ENCODE measurements at places on chromosomes 7 and 10. TPM values are rescaled to one million over a fixed set of nuclear protein-coding genes. Genes with fewer than 3 reads are reported as not detected.

DNA sequence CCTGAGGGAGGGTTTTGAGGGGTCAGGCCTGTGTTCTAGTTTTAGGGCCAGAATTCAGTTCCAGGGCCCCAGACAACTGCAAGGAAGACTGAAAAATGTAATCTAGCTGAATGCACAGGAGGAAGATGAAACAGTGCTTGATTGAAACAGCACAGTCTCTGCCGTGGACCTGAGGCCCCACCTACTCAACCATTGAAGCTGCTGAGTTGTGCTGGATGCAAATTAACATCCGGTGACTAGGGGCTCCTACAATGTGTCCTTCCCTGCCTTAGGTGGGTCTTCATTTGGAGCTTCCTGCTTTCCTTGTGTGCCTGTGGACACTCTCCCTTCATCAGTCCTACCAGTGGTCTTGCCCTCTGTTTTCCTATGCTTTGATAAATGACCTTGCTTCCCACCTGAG lies 5.7 kb downstream of the GLRX3 start:
- H3K36me3 ChIP-seq, result peaks cover 13% of the 10 kb centered on the region
- H3K4me3 ChIP-seq, result no peak overlapping the region
- H3K4me1 ChIP-seq, result peaks cover 16% of the 10 kb centered on the region
- H3K27me3 ChIP-seq, result no peaks in the 10 kb centered on the region

Gene TMEM184A
- 8.6 TPM for total RNA-seq

Gene PTN
- total RNA-seq, result 3.1 TPM

GRCh38 chr10:119104654-119105015 lies 722 bp downstream of the DENND10 start:
- H3K27ac ChIP-seq, result peak overlapping the region; percentile 49
- H3K36me3 ChIP-seq, result peaks cover 6% of the 10 kb centered on the region
- DNase-seq, result peak; percentile 18
- peaks cover 3% of the 10 kb centered on the region for H3K4me1 ChIP-seq
- H3K4me3 ChIP-seq, result peak overlapping the region; percentile 78

GRCh38 chr10:48819783-48820182 lies 119.9 kb downstream of the LRRC18 start:
- H3K4me1 ChIP-seq, result no peaks in the 10 kb centered on the region
- no peak for DNase-seq
- H3K27me3 ChIP-seq, result peaks cover 6% of the 10 kb centered on the region
- no peak overlapping the region for H3K4me3 ChIP-seq
- no peak overlapping the region for H3K27ac ChIP-seq

DNA sequence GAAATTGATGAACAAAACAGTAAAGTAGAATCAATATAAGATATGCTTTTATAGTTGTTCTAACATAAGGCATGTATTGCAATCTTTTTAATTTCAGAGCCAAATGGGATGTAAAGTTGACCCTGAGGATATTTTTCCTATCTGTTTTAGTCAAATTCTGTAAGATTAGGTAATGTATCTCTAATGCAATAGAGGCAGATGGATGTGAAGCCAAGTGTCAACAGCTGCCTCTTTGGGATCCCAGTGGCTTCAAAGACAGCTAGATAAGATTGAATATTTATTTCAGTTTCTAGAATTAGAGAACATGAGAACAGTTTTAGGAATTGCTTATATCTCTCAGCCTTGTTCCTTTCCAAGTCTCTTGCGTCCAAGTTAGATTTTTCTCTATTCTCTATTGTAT lies 208.3 kb downstream of the DNAJB9 start:
- no peak for DNase-seq
- peaks cover 3% of the 10 kb centered on the region for H3K27me3 ChIP-seq
- no peak overlapping the region for H3K27ac ChIP-seq
- no peak overlapping the region for H3K4me3 ChIP-seq
- H3K36me3 ChIP-seq, result no peaks in the 10 kb centered on the region
- H3K4me1 ChIP-seq, result no peaks in the 10 kb centered on the region

DNA sequence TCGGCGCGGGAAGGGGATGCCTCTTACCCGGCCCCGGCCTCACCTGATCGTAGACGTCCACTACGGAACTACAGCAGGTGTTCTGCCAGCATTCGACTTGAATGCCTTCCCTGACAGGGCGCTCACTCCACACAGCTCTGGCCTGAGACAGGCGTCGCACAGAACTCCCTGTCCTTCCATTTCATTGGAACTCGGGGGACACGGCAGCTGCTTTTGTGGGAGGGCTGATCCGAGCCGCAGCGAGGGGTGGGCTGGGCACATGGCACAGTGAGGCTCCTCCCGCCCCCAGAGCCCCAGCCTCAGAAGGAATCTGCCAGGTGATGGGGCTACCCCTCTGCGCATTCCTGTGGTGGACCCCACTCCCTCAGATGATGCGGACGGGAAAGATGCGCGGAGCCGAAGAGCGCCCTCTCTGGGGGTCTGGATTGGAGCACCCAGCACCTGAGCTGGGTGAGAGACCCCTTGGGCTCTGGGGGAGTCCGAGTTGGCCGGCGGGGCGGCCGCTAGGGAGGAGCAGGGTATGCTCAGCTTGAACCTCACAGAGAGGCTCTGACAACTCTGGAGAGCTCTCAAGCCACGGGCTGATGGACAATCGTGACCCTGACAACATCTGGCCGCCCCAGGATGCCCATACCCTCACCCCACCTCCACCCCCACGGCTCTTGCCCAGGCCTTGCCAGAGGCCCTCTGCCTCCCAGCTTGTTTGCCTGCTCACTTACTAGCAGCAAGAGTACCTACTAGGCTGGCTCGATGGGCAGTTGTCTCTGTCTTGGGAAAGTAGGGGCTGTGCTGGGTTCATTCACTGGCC lies 36.6 kb downstream of the RASGEF1A start:
- peaks cover 70% of the 10 kb centered on the region for H3K27me3 ChIP-seq
- no peak overlapping the region for H3K27ac ChIP-seq
- DNase-seq, result peak; percentile 9
- no peaks in the 10 kb centered on the region for H3K36me3 ChIP-seq
- H3K4me3 ChIP-seq, result peak overlapping the region; percentile 50

GRCh38 chr7:155677688-155678087 lies 33.2 kb downstream of the RBM33 start:
- peaks cover 35% of the 10 kb centered on the region for H3K4me1 ChIP-seq
- DNase-seq, result no peak
- no peaks in the 10 kb centered on the region for H3K27me3 ChIP-seq
- H3K27ac ChIP-seq, result no peak overlapping the region

- H3K4me3 ChIP-seq, result no peak overlapping the region
- peaks cover 19% of the 10 kb centered on the region for H3K4me1 ChIP-seq
- DNase-seq, result no peak
- H3K36me3 ChIP-seq, result no peaks in the 10 kb centered on the region
These were observed 2.1 kb downstream of the VSIR start for GRCh38 chr10:71771204-71771603.

DNA sequence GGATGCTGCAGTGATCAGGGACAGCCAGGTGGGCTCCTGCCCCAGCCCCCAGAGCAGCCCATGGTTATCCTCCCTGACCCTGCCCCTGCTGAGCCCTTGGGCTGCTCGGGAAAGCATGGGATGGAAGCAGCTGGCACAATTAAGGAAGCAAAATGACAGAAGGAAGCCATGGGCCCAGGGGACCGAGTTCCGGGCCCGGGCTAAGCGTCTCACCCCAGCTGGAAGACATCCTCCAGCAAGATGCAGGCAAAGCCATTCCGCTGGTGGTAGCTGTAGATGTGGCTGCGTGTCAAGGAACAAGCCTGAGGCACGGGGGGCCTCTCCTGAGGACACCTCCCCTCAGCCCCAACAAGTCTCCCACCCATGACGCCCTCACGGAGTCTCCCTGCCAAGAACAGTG lies 1.1 kb downstream of the ATG9B start:
- H3K27me3 ChIP-seq, result peaks cover 59% of the 10 kb centered on the region
- DNase-seq, result no peak
- H3K4me3 ChIP-seq, result no peak overlapping the region
- H3K27ac ChIP-seq, result no peak overlapping the region
- peaks cover 17% of the 10 kb centered on the region for H3K4me1 ChIP-seq

- H3K4me1 ChIP-seq, result peaks cover 4% of the 10 kb centered on the region
- H3K27me3 ChIP-seq, result peaks cover 22% of the 10 kb centered on the region
- H3K36me3 ChIP-seq, result no peaks in the 10 kb centered on the region
These were observed 62.8 kb upstream of the ADGRA1 start for GRCh38 chr10:133024704-133025557.

GRCh38 chr10:79133416-79133815 lies 64.7 kb downstream of the ZMIZ1 start:
- peaks cover 77% of the 10 kb centered on the region for H3K4me1 ChIP-seq
- H3K4me3 ChIP-seq, result no peak overlapping the region
- H3K27ac ChIP-seq, result peak overlapping the region; percentile 96
- DNase-seq, result no peak
- H3K27me3 ChIP-seq, result no peaks in the 10 kb centered on the region
- H3K36me3 ChIP-seq, result no peaks in the 10 kb centered on the region

DNA sequence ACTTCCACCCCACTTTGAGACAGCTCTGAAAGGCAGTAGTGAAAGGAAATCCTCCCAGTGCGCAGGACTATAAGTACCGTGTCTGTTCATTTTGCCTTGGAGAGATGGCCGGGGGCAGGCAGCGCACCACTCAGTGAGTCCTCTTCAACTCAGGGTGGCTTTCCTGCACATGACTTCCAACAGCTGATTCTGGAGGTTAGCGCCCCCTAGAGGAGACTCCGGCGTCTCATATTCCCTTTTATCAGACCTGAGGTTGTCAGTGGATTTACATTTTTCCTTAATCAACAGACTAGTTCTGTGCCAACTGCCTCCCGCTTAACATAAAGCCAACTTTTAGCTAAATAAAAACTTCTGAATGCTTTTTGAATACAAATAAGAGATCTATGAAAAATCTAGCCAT lies 101.0 kb downstream of the HERPUD2 start:
- no peaks in the 10 kb centered on the region for H3K4me1 ChIP-seq
- peaks cover 2% of the 10 kb centered on the region for H3K36me3 ChIP-seq
- no peak overlapping the region for H3K4me3 ChIP-seq

Gene ANKRD2
- total RNA-seq, result not detected

- no peaks in the 10 kb centered on the region for H3K27me3 ChIP-seq
- H3K4me1 ChIP-seq, result no peaks in the 10 kb centered on the region
- DNase-seq, result no peak
- no peak overlapping the region for H3K4me3 ChIP-seq
- H3K27ac ChIP-seq, result no peak overlapping the region
- H3K36me3 ChIP-seq, result no peaks in the 10 kb centered on the region
These were observed 451.7 kb downstream of the IPMK start for GRCh38 chr10:57815949-57816348.

Gene ZNF282
- total RNA-seq, result 47.0 TPM

DNA sequence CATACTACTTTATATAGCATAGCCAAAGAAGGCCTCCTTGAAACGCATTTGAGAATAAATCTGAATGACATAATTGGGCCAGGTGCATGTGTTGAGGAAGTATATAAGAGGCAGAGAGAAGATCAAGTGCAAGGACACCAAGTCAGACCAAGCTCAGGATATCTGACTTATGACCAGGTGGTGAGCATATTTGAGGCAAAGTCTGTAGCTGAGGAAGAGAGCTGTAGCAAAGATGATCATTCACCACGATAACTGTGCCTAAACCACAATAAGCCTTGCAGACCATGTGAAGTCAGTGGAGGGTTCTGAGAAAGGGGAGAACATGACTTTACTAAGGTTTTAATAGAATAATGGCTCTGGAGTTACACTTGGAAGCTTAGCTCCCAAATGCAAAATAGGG lies 292.3 kb downstream of the SORCS1 start:
- no peak for DNase-seq
- H3K4me3 ChIP-seq, result no peak overlapping the region
- H3K4me1 ChIP-seq, result no peaks in the 10 kb centered on the region
- H3K27me3 ChIP-seq, result no peaks in the 10 kb centered on the region

- no peaks in the 10 kb centered on the region for H3K27me3 ChIP-seq
- no peaks in the 10 kb centered on the region for H3K36me3 ChIP-seq
- H3K4me1 ChIP-seq, result peaks cover 30% of the 10 kb centered on the region
- no peak for DNase-seq
- H3K4me3 ChIP-seq, result no peak overlapping the region
These were observed 65.2 kb downstream of the DKK1 start for GRCh38 chr10:52379287-52379686.

DNA sequence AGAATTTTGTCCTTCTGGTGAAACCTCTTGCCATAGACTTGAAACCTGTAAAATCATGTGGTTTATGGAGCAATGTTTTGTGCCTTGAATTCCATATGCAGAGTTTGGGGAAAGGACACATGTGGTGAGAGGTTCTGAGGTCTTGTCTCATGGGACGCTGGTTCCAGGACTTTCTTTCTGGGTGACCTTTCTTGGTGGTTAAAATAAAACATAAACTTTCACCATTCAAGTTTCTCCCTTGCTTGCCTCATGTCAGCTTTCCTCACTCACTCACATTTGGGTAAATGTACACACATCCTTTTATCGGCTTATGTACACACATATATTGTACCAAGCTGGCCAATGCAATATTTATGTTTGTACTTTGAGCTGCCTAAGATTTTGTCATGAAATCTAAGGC lies 144.9 kb upstream of the CELF2 start:
- no peak for DNase-seq
- H3K27me3 ChIP-seq, result peaks cover 44% of the 10 kb centered on the region
- H3K4me1 ChIP-seq, result peaks cover 15% of the 10 kb centered on the region
- no peak overlapping the region for H3K4me3 ChIP-seq

DNA sequence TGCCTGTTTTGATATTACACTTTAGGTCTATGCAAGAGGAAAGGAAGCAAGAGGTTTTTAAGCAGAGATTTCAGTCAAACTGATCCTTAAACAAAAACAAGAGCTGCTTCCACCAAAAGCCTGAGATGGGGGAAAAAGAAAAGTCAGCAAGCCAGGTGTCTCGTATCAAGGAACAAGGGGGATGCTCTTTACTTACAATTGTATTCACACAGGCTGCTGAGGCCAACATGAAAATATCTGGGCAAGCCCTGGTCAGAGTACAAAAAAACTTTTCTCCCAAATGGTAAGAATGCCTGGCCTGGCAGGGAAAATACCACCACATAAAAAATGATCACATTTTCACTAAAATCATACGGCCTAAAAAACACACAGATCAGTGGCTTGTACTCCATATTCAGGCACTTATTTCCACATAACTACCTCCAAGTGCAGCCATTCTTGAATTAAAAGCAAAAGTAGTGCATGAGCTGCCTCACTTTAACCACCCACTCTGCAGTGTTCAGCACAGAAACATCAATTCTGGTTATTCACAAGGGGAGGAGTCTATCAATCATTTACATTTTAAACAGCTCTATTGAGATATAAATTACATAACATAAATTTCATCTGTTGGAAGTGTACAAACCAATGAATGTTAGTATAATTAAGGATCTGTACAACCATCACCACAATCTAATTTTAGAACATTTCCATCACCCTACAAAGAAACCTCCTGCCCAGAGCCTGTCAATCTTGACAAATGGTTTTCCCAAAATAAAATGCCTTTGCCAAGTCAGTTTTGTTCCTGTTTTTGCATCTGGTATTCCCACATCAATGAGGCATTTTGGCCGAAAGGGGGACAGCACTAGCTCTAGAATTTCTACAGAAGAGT lies 70.2 kb downstream of the GRB10 start:
- peaks cover 5% of the 10 kb centered on the region for H3K36me3 ChIP-seq
- no peak overlapping the region for H3K27ac ChIP-seq
- DNase-seq, result no peak
- H3K4me3 ChIP-seq, result no peak overlapping the region
- H3K4me1 ChIP-seq, result peaks cover 11% of the 10 kb centered on the region

Data from progenitor cell of endocrine pancreas (in vitro differentiated cells).